ENCODE measurements at places on chromosomes 16 and 17.

GRCh38 chr17:78168903-78169793, 767 bp downstream of the SYNGR2 start:
- no peak for DNase-seq

- DNase-seq = no peak
Observed at GRCh38 chr17:70053241-70054234, 21.5 kb upstream of the KCNJ16 start.

GRCh38 chr16:81786321-81786720, 7.2 kb downstream of the PLCG2 start:
- no peak for DNase-seq

- DNase-seq = no peak
Observed at GRCh38 chr17:29256735-29257466, 10.2 kb downstream of the CRYBA1 start.

- DNase-seq = no peak
Observed at GRCh38 chr16:67782567-67783352, 23.6 kb downstream of the RANBP10 start.

- no peak for DNase-seq
Observed at GRCh38 chr16:2284797-2285576, 17.1 kb upstream of the RNPS1 start.

DNA sequence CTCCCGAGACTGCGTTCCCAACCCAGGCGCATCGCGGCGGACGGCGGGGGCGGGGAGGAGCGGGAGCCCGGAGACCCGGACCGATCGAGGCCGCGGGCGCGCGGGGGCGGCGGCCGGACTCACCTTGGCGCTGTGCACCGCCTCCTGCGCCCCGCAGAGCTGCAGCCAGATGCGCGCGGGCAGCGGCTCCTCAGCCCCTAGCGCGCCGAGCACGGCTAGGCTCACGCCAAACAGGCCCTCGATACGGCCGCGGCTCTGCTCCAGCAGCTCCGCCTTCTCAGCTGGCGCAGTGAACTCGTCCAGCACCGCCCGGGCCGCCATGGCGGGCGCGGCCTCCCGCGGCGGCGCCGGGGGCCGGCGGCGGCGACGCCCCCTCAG, 339 bp downstream of the N4BP1 start:
- DNase-seq = peak; percentile 59

GRCh38 chr17:56599088-56599487, 5.6 kb downstream of the NOG start:
- DNase-seq = no peak

- DNase-seq = no peak
Observed at GRCh38 chr16:3727806-3728381, 10.6 kb upstream of the TRAP1 start.

GRCh38 chr17:9729034-9729650, 62.2 kb downstream of the DHRS7C start:
- DNase-seq = peak; percentile 16

- no peak for DNase-seq
Observed at GRCh38 chr16:25228372-25228771, 11.6 kb downstream of the AQP8 start.

GRCh38 chr16:2473999-2474876, 689 bp upstream of the TBC1D24 start:
- no peak for DNase-seq

DNA sequence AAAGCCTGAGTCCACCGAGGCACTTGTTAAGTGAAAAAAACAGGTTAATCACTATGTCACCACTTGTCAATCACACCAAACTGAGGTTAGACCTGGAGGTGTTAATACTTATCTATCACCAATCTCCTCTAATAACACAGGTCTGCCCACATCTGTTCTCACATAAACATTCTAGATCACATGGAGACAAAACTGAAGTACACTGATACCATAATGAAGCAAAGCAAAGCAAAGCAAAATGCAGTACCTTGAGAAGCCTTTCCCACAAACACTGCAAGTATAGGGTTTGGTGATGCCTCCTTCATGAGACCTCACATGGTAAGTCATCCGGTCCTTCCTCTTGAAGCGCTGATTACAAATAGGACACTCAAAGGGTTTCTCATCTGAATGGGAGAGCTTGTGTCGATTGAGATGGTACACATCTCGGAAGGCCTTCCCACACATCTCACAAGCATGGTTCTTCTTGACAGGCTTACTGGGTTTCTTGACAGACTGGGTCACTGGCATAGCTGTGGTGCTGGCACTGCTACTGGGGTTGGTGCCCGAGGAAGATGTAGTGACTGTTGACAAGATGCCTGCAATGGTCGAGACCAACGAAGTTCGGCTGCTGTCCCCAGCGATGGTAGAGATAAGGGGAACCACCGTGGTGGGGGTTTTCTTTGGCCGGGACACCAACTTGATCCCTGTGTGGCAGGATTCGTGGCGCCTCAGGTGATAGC, 5.4 kb downstream of the VEZF1 start:
- no peak for DNase-seq

DNA sequence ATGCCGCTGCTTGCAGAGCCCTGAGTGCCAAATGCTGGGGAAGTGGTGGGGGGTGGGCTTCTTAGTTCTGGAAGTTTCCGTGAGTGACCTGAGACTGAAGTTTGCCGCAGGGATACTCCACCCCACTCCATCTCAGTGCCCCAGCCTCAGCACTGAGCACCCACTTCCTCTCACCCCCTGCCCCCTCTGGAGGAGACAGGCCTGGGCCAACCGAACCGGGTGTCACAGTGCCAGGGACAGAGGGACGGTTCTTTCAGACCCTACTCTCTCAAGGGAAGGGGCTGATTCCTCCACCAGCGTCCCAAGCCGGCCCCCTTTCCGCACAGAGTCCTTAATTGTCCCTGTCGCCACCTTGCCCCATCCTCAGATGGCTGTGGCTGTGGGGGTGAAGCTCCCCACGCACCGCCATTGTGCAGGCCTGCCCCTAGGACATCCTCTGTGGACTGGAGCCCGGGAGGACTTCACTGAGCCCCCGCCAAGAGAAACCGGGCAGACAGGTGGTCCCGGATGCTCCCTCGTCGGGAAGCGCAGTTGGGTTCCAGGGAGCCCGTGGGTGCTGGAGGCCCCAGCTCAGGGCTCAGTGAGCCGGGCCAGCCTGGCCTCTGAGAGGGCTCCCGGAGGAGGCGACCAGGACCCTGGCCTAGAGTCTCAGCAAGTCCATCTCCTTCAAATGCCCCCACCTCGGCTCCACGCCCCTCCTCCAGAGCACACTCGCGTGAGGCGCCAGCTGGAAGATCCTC, 1.6 kb upstream of the KREMEN2 start:
- no peak for DNase-seq

GRCh38 chr17:64117981-64118979, 11.7 kb downstream of the ERN1 start:
- peak; percentile 54 for DNase-seq

DNA sequence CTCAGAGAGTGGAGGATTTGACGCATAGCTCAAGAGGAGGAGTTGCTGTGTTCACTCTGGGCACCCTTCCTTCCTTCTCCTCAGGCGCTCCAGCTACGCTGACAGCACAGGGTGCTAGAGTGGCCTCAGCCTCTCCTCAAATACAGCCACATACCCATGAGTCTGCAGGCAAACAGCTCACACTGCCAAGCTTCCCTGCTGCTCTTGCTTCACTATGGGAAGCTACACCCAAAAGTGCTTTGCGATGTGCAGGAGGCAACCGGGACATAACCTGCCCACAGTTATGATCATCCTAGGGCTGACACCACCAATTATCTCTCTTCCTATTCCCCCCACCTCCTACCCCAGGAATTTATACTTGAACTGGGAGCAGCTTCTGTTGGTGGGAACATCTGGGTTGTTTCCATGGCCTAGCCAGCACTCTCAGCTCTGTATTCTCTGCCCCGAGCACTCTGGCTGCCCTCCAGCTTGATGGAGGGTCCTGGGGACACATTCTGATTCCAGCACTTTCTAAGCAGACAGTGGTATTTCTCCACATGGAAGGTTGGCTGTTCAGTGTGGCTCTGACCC, 40.3 kb upstream of the SREBF1 start:
- DNase-seq = no peak

- no peak for DNase-seq
Observed at GRCh38 chr17:76843703-76844484, 24.3 kb upstream of the MGAT5B start.

DNA sequence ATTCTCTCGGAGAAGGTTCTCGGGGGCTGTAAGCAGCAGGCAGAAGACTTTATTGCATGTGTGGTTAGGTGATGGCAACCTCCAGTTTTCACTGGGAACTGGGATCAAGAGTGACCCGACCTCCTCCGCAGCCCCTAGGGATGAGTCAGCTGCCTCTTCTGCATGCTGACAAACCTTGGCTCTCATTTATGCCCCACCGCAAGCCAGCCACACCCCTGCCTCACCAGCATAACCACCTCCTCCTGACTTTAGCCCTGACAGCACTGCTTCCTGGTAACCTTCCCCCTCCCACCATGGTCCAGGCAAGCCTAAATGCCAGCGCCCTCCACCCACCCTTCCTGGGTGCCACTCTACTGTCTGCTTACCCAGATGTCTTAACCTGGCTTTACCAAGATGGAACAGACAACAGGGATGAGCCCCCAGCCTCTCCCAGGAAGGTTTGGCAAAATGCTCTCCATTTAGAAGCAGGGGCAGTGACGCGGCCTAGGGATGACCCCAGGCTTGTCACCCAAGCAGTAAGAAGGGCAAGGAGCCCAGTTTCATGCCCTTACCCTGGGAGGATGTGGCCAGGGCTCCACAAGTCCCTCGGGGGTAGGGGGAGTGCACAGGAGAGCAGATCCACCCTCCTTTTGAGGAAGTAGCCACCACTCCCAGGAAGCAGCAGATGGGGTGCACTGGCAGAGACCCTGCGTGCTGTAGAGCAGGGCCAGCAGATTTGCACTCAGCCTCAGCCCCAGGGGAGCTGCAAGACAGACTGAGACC, 73.5 kb downstream of the GOSR1 start:
- DNase-seq = no peak

DNA sequence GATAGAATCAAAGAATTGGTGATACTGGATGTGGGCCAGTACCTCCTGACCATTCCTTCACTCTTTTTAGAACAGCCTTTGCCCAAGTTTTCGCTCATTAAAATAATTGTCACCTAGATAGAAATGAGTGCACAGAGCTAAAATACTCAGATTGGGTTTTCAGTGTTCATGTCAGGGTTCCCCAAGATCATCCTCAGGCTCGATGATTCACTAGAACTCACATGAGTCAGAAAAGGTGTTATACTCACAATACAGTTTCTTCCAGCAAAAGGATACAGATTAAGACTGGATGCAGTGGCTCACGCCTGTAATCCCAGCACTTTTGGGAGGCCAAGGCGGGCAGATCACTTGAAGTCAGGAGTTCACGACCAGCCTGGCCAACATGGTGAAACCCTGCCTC, 19.9 kb downstream of the ERCC4 start:
- no peak for DNase-seq

DNA sequence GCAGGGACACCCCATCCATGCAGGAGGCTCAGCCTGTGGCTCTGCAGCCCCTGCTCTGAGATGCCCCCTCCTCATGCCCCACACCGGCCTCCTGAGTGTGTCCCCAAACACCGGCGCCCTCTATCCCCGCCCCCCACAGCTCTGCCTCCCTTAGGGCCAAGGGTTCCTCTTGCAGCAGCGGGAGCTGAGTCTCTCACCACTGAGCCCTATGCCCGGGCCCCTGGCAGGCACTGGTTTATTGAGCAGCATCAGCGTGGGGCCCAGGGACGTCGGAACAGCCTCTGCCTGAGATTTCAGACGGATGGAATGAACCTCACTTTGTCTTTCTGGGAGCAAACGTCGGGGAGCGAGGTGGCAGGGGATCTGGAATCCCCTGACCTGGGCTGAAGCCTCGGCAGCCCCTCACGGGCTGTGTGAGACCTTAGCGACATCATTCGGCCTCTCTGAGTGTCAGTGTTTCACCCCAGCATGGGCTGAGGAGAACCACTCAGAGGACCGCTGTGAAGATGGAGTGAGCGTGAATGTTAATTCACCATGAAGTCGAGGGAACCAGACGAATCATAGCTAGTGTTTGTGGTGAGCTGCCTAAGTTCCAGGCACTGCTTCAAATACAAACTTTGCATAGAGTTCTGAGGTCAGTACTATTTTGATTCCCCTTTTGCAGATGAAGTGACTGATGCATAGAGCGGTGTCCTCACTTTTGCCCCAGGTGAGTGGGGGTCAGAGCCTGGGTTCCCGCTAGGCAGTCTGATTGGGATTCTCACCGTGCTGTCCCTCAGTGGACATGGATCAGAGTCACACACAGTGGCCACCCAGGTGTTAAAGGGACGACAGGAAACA, 5.3 kb upstream of the C16orf74 start:
- DNase-seq = no peak

- DNase-seq = no peak
Observed at GRCh38 chr17:1030684-1031532, 34.0 kb downstream of the TIMM22 start.

DNA sequence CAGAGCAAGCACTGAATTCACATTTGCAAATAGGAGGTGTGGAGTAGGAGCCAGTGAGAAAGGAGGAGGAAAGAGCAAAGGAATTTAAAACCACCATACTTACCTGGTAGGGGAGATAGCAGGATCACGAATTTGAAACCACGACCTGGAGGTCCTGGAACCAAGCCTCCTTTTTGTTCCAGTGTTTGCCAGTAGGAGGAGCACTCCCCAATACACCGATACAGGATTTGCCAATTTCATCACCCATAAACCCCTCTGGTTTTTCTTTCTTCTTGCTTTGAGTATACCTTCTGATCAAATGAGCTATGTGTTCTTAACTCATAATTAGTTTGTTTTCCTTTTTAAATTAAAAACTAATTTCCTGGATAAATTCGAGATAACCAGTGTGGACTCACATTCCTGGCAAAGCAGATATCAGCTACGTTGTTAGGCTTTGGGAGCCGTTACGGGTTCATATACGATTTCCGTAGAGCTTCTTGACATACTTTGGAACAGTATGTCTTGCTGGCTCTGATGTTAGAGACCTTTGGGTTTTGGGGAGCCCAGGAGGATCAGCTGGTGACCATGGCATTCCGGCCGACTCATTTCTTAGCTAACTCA, 22.7 kb downstream of the BCO1 start:
- no peak for DNase-seq

- no peak for DNase-seq
Observed at GRCh38 chr16:49575346-49576172, 202.0 kb downstream of the C16orf78 start.

DNA sequence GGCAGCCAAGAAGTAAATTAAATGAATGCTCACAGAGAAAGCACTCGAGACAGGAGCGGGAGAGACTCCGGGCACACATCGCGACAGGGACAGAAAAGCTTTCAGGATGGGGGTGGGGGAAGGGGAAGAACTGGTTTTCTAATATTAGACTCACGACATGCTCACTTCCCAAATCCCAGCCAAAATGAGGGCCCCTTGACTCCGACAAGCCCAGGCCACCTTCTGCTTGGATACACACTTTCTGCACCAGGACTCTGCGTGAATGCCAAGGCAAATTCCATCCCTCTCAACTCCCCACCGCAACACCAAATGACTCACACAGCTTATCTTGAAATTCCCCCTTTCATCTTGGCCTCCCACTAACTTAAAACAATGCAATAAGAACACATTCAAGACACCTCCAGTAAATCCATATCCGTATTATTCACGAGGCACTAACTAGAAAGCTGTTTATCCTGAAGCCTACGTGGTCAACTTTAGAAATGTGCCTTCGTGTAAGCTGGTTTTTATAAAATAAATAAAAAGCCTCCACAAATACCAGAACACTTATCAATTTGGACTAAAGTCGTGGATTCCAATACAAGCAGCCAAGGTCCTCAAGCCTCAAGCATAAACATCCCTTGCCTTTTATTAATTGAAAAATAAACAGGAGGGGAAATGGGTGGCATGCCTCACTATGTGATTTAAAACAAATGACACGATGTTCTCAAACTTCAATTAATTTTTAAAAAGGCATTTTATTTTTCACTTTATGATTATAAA, 46.1 kb downstream of the NXN start:
- no peak for DNase-seq

Measured in NCI-H774 (cell line).